ENCODE measurements at places on chromosomes 4 and X. TPM values are rescaled to one million over a fixed set of nuclear protein-coding genes. Genes with fewer than 3 reads are reported as not detected.

Gene CCDC158
- total RNA-seq, result not detected

- no peak for DNase-seq
Measured at GRCh38 chrX:129695535-129695934, 40.8 kb upstream of the APLN start.

DNA sequence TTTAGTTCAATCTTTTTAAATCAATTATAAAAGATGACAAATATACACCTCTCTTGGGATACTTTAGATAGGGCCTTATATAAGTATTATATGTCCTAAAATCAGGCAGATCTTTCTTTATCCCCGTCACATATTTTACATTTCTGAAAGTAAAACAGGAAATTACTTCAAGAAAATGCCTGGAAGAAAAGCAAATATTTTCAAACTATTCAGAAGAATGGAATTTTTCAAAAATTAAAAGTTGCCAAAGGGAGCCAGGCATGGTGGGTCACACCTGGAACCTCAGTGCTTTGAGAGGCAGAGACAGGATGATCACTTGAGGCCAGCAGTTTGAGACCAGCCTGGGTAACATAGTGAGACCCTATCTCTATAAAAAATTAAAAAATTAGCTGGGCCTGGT lies 34.4 kb downstream of the MGARP start:
- no peak for DNase-seq

GRCh38 chr4:182494103-182494502 lies 250.9 kb downstream of the TENM3 start:
- no peak for DNase-seq

DNA sequence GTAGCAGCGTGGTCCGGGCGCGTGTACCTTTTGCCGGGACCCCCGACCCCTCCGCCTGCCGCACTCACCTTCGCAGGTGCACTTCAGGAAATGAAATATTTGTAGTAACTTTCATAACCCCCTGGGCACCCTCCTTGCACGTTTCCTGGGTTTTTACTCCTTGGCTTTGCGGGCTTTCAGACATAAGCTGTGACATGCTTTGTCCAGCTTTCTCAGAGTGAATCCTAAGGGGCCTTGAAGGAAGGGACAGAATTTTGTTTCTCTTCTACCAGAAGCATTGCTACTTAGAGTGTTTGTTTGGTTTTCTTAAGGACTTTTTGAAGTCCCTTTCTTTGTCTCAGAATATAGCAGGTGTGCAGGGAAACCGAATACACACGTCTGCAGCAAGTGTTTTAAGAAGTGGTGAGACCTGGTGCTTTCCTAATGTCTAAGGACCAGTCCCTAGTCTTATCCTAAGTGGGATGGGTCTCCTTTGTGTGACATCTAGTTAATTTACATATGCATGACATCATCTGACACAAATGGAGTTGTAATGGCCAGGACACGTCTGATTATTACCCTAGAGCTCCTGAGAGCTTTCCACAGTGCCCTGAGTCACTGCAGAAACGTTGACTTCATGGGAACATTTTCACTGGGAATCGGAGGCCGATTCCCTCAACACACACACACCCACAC lies 1.3 kb downstream of the FAM149A start:
- no peak for DNase-seq

DNA sequence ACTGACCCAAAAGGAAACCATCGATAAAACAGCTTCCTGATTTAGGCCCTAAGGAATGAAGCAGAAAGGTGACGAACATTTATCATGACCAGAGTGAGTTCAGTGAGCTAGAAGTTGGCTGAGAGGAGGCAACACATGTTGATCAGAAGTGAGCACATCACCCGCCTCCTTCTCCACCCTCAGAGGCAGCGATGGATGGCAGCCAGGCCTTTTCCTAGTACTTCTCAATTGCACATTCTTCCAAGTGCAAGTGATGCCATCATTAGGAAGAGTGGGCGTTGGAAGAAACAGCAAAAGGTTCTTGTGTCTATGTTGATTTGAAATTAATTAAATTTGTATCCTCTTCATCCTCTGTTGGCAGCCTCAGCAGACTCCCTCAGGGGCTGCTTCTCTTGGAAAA lies 51.7 kb downstream of the TMEM154 start:
- no peak for DNase-seq

DNA sequence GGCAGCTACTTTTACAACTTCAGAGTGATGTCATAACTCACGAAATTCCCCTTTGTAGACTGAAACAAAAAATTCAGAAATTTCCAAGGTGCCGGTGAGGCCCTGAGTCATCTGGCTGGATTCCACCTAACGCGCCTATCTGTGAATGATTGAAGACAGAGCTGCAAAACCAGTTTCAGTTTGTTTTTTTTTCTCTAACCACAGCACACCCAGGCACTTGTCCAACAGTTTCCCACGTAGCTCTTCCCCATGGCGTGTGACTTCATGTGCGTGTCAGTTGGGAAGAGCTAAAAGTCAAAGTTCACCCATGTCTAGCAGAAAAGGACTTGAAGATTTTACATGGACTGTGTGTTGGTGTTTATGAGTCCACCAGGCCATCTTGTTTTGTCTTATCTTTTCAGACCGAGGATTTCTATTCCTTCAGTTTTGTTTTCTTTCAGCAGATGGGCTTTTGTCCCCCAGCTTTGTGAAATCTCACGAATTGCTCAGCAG lies 16.4 kb downstream of the TCEANC start:
- DNase-seq, result no peak

All from G401 (cell line).